ENCODE measurements at places on chromosomes 1 and 21. TPM values are rescaled to one million over a fixed set of nuclear protein-coding genes. Genes with fewer than 3 reads are reported as not detected.

DNA sequence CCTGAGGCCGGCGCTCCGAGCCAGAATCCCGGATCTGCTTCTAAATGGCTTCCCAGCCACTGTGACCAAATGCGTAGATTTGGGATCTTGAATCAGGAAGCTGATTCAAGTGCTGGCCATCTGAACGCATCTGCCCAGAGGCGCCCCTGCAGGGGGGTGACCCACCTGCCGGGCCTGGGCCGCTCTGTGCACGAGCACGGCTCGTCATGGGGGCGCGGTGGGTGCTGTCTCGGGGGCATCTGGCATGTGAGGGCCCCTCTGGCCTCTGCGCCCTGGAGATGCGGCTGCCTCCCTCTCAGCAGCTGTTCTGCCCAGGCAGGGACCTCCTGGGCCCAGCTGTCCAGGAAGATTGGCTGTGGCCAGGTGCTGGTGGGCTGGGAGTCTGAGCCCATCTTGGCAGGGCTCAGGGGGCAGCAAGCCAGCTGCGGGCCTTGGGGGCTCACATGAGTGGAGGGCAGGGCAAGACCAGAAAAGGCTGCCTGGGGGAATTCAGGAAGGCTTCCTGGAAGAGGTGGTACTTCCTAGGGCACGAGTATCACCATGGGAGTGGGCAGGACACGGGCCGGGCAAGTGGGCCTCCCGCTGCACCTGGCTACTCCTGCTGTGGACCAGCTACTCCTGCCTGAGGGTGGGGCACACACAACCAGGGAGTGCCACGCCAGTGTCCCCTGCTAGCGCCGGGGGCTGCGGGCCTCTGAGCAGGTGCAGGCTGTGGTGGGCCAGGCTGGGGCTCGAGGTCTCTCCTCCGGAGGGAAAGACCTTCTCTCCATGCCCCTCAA, 25.1 kb downstream of the PLCH2 start:
- H3K4me1 ChIP-seq, result peaks cover 7% of the 10 kb centered on the region
- no peaks in the 10 kb centered on the region for H3K27me3 ChIP-seq
- H3K27ac ChIP-seq, result no peak overlapping the region

VCAM1 gene
- total RNA-seq, result 82.8 TPM

GRCh38 chr1:248696774-248697173, 5.8 kb downstream of the OR14I1 start:
- no peaks in the 10 kb centered on the region for H3K27me3 ChIP-seq
- H3K27ac ChIP-seq, result no peak overlapping the region
- no peak overlapping the region for H3K4me3 ChIP-seq

RGS2 gene
- 196 TPM for total RNA-seq

C1orf74 gene
- total RNA-seq, result 3.3 TPM
